Anterior cingulate cortex (tissue), 58 donors: ENCODE measurements at places on chromosomes 2 and 18.

GRCh38 chr18:78625847-78626246 is 353.8 kb upstream of the SALL3 start:
- DNase-seq = no peak

GRCh38 chr2:177397481-177398289 is 5.1 kb downstream of the AGPS start:
- DNase-seq = no peak

DNA sequence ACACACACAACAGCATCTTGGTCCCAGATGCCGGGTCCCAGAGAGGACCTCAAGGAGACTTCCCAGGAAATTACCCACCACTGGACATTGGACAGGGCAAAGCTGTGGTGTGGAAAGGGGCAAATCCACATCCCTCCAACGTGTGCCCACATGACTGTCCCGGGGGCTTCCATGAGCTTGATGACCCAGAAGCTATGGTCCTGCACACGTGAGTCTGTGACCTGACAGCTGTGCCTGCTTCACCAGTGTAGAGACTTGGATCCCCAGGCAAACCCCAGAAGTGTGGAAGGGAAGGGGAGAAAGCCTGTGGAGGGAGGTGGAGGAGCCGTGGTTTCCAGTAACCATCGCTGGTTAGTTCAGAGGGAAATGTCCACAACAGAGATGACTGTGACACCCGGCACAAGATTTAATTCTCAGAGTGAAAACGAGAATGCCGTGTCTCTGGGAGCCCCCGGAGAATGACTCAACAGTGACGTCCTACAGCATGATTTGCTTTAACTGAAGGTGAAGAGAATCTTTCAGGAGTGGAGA is 19.1 kb upstream of the GPR55 start:
- no peak for DNase-seq

DNA sequence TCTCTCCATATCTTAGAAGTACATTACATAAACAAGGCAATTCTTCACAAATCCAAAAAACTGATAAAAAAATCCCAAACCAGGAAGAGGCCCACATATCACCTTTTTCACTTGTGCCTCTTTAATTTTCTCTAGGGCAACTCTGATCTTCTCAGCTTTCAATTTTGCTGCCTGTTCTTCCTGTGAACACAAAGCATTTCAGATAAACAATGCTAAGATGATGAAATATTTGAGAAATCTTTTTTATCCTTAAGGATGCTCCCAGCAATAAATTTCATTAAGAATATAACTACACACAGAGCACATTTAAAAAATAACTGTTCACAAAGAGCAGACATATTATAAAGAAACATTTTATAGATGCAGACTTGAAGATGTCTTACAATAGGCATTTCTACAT is 73.4 kb downstream of the RAPH1 start:
- DNase-seq = no peak

- no peak for DNase-seq
Observed at GRCh38 chr18:54958704-54959625, at the start of gene CCDC68. TSS of gene CCDC68 (minus strand) at chr18:54959461. CDS start at chr18:54942791, 16,670 bp downstream.

DNA sequence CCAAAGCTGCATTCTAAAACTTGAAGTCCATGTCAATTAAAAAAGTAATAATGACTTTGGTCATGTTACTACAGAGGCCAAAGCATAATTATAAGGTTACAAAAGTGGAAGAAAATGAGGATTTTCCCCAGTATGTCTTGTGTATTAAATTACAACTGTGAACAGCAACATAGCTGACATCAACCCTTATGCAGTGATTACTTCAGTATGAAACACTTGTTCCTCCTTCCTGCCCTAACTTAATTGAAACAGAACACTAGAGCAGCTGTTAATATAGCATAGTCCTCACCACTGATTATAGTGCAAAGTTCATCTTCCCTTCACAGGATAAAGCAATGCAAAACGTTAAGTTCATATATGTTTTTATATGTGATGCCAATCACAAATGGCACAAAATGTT is 29.9 kb downstream of the EPB41L3 start:
- no peak for DNase-seq

GRCh38 chr18:69727912-69728572 is 219.6 kb downstream of the CD226 start:
- no peak for DNase-seq

DNA sequence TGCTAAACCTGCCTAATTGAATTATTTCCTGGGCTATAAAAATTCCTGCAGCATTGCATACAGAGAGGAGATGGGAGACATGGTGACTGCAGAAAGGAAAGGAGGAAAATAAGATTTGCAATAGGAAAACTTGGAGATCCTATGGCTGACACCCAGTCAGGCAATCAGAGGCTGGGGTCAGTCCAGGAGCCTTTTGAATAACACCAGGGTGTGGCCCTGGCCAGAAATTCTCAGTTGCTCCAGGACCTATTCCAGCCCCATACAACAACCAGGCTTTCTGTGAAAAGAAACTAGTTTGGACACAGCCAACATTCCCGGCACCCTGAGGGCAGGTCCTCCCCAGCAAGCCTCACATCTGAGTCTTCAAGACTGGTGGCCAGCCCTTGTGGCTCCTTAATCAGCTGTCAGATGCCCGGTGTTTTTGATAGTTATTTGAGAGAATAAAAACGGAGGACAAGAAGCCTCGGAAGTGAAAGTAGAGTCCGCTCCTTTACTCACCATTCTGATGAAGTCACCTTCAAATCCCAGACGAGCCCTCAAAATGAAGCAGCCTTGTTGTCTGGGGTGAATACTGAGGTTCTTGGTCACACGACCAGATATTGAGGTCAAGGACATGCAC is 31.1 kb upstream of the GMCL1 start:
- DNase-seq = no peak

DNA sequence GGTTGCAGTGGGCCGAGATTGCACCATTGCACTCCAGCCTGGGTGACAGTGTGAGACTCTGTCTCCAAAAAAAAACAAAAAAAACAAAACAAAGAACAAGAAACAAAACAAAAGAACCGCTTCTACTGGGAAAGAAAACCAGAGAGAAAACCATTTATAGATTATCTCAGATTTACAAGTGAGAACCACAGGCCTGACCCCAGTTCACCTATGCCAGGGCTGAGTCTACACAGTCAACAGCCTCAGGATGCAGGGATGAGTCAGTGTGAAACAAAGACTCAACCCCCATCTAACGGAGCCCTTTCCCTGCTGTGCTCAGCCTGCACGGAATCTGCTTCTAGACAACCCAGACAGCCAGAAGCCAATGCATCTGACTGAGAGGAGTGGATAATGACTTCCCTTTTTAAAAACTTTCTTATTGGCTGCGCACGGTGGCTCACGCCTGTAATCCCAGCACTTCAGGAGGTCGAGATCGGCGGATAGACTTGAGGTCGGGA is 25.5 kb upstream of the YWHAQ start:
- DNase-seq = no peak

DNA sequence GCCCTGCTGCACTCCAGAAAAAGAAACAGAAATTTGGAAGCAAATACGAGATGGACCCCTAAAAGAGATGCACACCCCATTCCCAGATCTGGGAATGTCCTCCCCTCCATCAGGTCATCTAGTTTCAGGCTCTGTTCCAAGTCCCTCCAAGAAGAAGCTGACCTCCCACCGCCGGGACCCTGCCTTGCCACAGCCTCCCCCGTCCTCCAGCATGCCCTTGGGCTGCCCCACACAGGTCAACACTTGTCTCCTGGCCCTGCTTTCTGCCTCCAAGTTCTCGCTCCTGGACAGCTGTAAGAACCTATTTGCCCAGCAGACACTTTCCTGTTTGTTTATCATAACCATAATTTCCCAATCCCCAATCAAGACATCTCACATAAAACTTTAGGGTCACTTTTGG is 2.0 kb downstream of the ASPRV1 start:
- DNase-seq = no peak

- DNase-seq = no peak
Observed at GRCh38 chr2:84132370-84132769, 326.7 kb downstream of the SUCLG1 start.

DNA sequence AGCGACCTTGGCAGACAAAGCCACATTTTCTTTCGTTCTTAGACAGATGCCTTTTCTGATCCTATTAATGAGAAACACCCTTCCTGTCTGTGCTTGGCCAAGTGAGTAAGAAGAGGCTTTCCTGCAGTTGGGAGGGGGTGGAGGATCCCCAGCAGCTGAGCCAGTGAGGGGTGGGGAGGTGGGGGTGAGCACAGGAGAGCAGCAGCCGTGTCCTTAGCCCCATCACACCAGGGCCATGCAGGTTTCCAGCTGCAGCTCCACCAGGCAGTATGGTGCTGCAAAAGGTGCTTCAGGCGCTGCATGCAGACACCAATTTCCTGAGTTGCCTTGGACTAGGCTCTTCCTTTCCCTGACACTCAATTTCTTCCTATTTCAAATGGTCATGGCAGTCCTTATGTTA is 123.3 kb upstream of the SIX2 start:
- no peak for DNase-seq

DNA sequence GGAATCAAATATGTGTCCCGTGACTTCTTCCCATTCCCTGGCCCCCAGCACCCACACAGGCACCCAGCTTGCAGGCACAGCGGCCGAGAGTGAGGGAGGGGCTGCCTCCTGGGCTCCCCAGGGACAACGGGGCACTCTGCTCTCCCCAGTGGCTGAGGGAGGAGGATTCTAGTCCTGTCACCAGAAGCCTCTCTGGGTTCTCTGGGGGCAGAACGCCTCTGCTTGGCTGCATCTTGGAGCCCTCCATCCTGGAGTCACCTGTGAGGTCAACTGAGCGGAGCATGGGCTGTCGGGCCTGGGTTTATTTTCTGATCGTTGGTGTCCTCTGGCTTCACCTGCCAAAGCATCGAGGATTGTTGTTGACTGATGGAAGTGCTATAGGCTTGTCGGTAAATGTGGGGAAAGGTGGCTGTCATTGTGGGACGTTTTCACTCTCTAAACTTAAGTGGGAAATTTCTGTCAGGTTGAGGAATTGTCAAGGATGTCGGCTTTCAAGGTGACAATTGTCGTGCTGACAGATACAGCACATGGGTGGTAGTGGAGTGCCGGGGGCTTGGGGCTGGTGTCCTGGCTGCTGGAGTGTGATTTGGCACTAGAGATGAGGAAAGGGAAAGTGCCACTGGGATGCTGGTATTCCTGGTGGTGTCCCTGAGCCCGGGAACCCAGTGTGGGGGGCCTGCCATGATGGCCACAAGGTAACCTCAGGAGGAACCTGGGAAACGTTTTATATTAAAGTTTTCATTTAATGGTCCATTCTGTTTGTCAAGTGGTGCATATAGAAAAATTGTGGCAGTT is 13.6 kb downstream of the SH3RF3 start:
- DNase-seq = no peak

DNA sequence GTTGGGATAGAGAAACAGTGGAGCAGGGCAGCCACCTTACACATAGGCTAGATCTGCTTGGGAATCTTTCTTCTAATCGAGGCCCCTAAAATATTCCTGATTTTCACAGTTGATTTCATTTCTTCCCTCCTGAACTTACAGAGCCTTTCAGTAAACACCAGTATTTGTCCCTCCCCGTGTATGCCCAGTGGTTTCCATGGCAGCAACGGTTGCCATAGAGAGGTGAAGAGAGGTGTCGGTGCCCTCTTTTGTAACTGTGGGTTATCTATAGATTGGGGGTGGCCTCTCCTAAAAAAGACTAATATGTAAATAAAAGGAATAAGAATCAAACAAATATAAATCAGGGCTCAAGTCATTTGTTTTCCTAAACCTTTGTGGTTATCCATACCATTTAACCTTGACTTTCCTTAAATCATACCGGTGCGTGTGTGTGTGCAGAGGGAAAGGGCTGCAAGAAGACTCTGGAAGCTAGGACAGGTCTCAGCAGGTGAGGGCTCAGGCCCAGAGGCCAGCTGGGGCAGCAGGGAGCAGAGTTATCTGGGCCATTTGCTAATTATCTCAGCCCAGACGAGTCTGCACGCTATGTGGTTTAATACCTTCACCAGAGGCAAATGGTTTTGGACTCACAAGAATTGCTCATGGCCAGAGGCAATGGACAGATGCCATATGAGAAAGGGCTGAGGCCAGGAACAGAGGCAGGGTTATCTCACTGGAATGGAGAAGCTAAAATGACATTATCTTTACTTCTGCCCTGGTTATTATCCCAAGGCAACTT is 35.5 kb downstream of the LIPG start:
- no peak for DNase-seq

DNA sequence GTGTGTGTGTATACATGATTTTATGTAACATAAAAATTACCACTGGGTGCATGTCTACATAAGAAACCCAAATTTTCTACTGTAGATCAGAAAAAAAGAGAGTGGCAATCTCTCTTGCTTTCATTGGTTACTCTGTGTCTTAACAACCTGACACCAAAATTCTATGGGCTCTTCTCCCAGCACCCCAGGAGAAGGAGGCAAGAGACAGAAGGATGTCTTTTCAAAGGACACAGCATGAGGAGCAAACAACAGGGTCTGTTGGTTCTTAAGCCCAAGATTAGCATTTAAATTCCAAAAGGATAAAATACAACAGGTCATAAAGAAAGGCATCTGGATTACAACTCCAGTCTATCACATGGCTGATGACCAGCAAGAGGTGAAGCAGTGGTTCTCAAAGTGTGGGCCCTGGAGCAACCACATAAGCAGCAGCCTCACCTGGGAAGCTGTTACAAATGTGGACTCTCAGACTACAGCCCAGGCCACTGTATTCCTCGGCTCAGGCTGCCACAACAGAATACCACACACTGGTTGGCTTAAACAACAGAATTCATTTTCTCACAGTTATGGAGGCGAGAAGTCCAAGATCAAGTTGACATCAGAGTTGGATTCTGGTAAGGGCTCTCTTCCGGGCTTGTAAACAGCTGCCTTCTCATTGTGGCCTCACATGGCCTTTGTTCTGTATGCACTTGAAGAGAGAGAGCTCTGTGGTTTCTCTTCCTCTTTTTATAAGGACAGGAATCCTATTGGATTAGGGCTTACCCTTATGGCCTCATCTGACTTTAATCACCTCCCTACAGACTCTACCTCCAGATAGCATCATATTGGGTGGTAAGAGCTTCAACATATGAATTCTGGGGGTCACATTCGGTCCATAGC is 79.8 kb upstream of the RNF152 start:
- DNase-seq = no peak

DNA sequence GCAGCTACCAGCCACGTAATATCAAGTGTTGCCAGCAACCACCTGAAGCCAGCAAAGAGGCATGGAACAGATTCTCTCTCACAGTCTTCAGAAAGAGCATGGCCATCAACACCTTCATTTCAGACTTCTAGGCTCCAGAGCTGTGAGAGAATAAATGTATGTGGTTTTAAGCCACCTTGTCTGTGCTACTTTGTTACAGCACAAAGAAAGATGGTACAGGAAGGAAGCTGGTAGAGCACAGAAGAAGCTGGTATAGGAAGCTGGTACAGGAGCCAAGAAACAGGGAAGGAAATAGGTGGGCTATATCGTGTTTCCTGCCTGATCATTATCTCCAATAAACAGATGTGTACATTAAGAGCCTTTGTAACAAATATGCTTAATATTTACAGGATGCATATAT is 217.4 kb downstream of the DPP10 start:
- DNase-seq = no peak

DNA sequence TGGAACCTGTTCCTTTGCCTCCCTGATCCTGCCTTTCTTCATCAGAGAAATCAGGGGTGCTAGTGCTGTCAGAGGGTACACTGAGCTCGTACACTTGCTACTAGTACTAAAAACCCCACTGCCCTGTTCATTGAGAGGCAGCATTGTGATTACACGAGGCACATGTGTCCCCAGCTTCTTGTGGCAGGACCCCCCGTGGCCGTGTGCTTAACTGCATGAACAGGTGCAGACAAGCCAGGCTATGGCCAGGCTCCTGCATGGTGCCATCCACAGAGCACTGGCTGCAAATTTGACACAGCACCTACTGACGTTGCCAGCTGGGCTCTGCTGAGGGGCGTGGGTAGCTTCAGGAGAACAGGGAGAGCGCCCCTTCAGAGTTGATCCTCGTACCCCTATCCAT is 248.4 kb downstream of the GLI2 start:
- DNase-seq = no peak

- DNase-seq = peak; percentile 31
Observed at GRCh38 chr2:223943561-223944008, 1.6 kb downstream of the WDFY1 start.
